ENCODE measurements at places on chromosomes 7 and 10. TPM values are rescaled to one million over a fixed set of nuclear protein-coding genes. Genes with fewer than 3 reads are reported as not detected.

Gene BICC1
- 25.6 TPM for total RNA-seq

Gene APBB1IP
- 4.2 TPM for total RNA-seq

Gene CUZD1
- total RNA-seq = 0.52 TPM

Gene RASSF4
- total RNA-seq = 21.4 TPM

Gene HOXA3
- total RNA-seq = 3.7 TPM

Gene ANXA8
- total RNA-seq = not detected

Gene HTR5A
- not detected for total RNA-seq

Gene OR6B1
- total RNA-seq = not detected

Gene PNLIP
- total RNA-seq = 1.0 TPM

Gene GIMAP5
- 21.4 TPM for total RNA-seq

Gene KCNIP2
- total RNA-seq = 2.1 TPM

Gene SLC26A3
- total RNA-seq = not detected

Gene ELN
- 107 TPM for total RNA-seq

Gene ZNF32
- 50.1 TPM for total RNA-seq

Gene NUP42
- total RNA-seq = 32.4 TPM

Gene GSDME
- 11.0 TPM for total RNA-seq

Gene ACTL6B
- total RNA-seq = not detected

Gene LIPK
- total RNA-seq = not detected

Gene FFAR4
- 0.52 TPM for total RNA-seq

Gene SNX10
- total RNA-seq = 2.6 TPM

Gene DENND2A
- total RNA-seq = 32.4 TPM

Gene CLRN3
- 0.52 TPM for total RNA-seq

Gene NPC1L1
- total RNA-seq = not detected

Gene CALHM1
- total RNA-seq = not detected

Gene NRCAM
- 13.6 TPM for total RNA-seq

Gene ANKRD61
- not detected for total RNA-seq

Gene SMNDC1
- total RNA-seq = 14.1 TPM

Gene LBX1
- total RNA-seq = 3.1 TPM

Gene UCMA
- total RNA-seq = 1.6 TPM

Gene CPA1
- total RNA-seq = 2.6 TPM

Gene GDF2
- total RNA-seq = not detected

Gene OR2A12
- not detected for total RNA-seq

Gene FANK1
- total RNA-seq = not detected

Gene TYW1B
- total RNA-seq = 6.8 TPM

Gene DPP6
- 4.2 TPM for total RNA-seq

Gene NKX2-3
- 1.0 TPM for total RNA-seq

Gene STOX1
- 3.7 TPM for total RNA-seq

Gene VWDE
- total RNA-seq = 0.52 TPM

Gene CALCR
- total RNA-seq = 5.2 TPM

Gene MYOZ1
- 1,224 TPM for total RNA-seq

Gene ESYT2
- 38.1 TPM for total RNA-seq

Gene CLEC5A
- 0.52 TPM for total RNA-seq

Gene DYNC1I1
- 1.6 TPM for total RNA-seq

Gene LIPJ
- total RNA-seq = 0.52 TPM

Data from skeletal muscle tissue (tissue), 5 donors.